ENCODE measurements at places on chromosomes 11 and 22.

DNA sequence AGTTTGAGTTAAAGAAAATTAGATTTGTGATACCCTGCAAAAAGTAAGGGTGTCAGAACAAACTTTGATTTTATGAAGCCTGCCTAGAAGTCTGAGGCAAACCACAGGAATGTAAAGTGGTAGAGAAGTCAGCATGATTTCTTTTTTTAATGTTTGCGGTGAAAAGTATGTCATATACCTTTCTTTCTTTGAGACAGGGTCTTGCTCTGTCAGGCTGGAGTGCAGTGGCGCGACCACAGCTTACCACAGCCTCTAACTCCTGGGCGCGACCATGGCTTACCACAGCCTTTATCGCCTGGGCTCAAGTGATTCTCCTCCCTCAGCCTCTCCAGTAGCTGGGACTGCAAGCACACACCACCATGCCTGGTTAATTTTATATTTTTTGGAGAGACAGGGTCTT, 4.7 kb downstream of the API5 start:
- peak; percentile 37 for DNase-seq

DNA sequence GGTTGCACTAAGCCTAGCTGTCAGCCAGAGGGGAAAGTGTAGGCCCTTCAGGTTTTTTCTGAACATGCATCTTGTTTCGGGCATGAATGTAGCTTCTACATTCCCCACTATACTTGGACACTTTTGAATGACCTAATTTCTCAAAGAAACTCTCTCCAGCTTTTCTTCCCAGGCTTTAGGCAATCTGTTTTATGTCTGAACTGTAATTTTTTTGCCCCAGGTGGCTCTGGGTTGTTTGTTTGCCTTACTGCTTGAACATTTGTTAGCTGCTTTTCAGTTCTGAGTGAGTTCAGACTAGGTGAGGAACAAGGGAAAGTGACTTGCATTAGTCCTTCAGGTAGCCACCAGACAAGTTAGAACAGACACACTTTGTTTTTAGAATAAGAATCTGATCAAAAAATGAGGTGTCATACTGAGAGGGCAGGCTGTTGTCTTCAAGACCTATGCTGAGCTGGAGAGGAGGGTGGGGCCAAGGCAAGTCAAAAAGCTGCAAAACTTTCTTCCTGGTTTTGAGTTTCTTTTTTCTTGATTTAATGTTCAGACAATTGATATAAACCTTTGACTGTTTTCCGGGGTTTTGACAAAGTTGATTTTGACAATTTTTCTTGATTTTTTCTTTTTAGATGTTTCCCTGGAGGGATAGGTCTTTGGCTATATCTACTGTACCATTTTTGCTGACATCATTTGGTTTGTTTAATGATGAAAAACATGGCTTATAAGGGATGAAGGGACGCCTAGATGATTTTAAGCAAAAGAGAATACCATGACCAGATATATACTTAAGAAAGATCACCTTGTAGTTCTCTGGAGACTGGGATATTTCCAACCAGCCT, 182.8 kb downstream of the WNT11 start:
- no peak for DNase-seq

GRCh38 chr11:5196067-5196466, 4.4 kb downstream of the OR51V1 start:
- no peak for DNase-seq

DNA sequence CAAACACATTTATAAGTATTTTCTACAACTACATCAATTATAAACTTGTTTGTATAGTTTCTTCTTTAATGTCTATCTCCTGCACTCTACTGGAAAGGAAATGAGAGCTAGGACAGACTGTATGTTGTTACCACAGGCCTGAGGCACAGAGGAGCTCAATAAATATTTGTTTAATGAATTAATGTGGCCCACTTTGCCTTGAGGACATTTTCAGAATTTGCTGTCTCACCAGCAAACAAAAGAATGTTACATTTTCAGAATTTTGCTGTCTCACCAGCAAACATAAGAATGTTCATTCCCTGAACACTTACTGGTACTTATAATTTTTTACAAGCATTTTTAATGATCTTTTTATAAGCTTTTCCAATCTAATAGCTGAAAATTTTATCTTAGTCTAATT, 41.9 kb upstream of the WNT7B start:
- DNase-seq, result no peak

DNA sequence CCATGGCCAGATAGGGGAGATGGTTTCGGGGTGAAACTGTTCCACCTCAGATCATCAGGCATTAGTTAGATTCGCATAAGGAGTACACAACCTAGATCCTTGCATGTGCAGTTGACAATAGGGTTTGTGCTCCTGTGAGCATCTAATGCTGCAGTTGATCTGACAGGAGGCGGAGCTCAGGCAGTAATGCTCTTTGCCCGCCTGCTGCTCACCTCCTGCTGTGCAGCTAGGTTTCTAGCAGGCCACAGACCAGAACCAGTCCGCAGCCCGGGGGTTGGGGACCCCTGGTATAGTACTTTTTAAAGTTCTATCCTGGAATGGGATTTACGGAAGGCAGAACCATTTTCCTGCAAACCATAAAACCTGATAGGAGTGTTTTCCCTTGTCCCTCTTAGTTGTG, 54.6 kb downstream of the POLD3 start:
- DNase-seq, result no peak

DNA sequence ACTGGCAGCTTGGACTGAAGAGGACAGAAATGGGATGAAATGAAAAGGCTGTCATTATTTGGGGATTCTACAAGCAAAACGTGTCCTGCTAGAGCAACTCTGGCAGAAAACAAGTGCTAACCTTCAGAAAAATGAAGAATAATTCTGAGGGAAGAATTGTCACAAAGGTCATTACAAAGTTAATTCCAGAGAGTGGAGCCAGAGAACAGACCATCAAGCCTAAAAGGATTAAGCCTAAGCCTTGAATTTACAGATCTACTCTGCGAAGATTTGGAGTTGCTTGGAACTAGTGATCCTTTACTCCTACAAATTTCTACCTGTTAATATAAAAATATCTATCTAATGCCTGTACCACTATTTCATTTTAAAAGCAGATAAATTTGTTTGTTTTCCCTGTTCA, 1077.3 kb upstream of the CNTN5 start:
- no peak for DNase-seq

DNA sequence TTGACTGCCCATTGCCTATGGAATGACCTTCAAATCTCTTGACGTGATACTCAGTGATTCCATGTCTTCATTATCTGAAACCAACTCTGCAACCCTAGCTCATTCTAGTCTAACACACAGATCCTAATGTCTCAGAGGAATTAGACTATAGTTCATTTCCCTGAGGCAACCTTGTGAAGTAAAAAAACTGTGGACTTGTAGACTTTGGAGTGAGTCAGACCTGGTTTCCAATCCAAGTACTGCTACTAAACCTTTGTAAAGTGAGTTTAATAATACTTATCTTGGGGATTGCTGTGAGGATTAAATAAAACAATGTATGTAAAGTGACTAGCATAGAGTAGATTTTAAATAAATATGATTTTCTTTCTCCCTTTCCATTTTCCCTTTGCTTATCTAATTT, 226.1 kb downstream of the BLID start:
- DNase-seq, result peak; percentile 76

DNA sequence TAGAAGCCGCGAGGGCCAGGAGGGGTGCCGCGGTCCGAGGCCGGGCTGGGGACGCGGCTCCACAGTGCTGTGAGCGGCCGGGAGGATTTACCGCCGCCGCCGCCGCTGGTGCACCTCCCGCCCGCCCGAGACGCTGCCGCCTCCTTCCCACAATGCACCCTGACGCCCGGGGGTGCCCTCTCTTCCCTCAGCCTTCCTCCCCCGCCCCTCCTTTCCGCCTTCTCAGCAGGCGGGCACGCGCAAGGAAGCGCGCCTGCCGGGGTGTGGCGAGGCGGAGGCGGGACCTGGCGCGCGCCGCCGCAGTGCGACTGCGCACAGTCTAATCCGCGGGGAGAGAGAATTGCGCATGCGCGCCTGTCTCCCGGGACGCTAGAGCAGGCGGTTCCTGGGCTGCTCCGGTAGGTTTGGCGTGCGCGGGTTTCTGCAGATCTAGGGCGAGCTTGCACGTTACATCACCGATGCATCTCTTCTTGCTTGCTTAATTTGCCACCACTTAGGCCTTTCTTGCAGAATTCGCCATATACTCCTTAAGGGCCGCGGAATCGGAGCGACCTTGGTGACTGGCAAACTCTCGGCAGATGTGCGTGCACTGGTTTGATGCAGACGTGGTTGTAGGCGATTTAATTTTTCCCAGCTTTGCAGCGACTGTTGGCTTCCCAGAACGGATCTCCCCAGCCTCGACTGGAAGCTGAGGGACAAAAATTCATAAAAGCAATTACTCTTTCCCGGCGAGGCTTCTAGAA, at the start of the genes GVQW3 and THAP12:
Gene GVQW3 (plus strand): TSS at position 347 of the 743 bp plus-strand sequence. CDS start 506 bp downstream, outside the sequence.
Gene THAP12 (minus strand): TSS at position 156 of the 743 bp plus-strand sequence. CDS start 296 bp downstream, outside the sequence.
- peak; percentile 98 for DNase-seq

GRCh38 chr11:130522284-130522961, 74.0 kb downstream of the ADAMTS15 start:
- DNase-seq, result peak; percentile 89

DNA sequence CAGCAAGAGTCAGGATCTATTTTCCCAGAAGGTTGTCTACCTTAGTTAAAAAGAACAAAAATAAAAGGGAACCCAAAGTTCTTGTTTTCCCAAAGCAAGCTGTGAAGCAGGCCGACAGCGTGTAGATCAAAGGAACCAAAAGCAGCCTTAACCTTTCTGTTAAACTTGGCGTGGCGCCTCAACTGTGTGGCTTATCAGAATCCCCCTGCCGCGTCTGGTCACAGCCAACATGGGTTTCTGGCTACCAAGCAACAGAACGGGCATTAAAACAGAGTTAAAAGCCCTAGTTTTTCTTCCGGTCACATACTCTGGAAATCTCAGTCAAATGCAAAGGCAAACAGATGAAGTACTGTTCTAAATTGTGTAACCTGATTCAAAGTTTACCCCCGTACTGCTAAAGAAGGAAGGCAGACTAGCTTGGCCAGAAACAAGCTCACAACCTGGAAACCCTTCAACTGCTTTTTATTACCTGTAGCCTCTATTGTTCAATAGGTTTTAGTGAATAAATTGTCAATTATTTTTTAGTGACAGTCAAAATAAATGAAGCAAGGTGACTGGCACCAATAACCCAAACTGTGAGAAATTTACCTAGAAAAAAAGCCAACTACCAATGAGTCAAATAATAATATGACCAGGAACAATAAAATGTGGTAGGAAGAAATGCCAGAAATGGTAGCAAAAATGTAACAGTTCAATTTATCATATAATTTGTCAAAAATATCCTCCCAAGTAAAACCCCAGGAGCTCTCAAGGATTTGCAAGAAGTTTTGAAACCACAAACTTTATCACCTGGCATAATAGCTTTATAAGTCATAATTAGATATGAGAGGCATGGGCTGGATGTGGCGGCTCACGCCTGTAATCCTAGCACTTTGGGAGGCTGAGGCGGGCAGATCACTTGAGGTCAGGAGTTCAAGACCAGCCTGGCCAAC, 21.4 kb downstream of the CHKA start:
- DNase-seq, result peak; percentile 14

GRCh38 chr11:44942029-44942955, 8.4 kb downstream of the TP53I11 start:
- DNase-seq, result no peak

DNA sequence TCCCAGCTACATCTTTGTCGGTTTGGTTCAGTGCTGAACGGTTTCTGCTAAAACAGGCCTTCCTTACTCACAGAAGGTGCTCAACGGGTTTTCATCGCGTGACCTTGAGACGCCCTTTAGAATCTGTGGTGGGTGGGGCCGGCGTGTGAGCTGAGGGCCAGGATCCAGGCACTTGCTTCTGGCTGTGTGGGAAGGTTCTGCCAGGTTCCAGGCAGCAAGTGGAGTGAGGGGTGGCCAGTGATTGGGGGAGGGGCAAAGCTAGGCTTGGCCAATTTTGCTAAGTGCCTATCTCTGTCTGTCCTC, 35.2 kb downstream of the KCNJ4 start:
- no peak for DNase-seq

- peak; percentile 18 for DNase-seq
Measured at GRCh38 chr11:31641477-31642062, 132.0 kb downstream of the ELP4 start.

DNA sequence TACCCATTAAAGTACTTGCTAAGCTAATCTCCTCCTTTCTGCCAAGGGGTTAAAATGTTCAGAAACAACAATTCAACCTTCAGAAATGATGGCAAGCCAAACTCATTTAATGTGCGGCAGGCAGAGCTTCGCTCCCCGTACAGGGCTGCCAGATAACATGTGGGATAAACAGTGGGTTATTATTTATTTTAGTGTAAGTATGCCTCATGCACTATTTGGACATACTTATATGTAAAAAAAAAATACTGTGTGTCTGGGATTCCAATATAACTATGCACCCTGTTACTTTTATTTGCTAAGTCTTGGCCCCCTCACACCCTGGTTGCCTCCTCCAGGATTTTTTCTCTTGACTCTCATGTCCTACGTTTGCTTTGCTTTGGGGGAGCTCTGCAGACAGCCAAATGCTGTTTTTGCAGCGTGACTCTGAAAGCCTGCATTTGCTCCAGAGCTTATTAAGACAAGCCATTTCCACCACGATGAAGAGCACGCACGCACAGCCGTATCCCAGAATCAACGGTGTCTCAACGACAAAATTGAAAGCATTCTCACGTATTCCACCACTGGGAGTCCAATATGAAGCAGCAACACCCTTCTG, 86.5 kb upstream of the SHANK2 start:
- DNase-seq, result no peak

- peak; percentile 76 for DNase-seq
Measured at GRCh38 chr11:79437981-79438630, 2.7 kb downstream of the TENM4 start.

- DNase-seq, result no peak
Measured at GRCh38 chr11:85438328-85438727, 188.8 kb downstream of the DLG2 start.

GRCh38 chr22:22023581-22024137, 41.1 kb upstream of the TOP3B start:
- no peak for DNase-seq

DNA sequence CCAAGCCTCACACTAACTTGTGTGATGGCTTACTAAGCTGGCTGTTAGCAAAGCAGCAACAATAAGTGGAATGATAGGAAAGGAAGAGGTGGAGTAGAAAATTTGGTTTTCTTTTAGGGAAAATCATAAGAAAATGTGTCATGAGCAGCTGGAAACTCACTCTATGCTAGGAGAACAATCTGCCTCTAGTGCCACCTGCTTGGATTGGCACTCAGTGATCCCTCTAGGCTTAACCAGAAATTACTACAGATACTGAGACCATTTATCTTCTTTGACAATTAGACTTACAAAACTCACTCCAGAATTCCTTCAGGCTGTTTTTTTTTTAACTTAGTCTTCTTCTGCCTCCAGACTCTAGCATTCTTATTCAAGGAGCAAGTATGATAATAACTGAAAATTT, 117.3 kb downstream of the CD44 start:
- DNase-seq, result no peak
